ENCODE measurements at places on chromosomes 5 and 9. TPM values are rescaled to one million over a fixed set of nuclear protein-coding genes. Genes with fewer than 3 reads are reported as not detected.

Gene MSX2
- 4.5 TPM for total RNA-seq

Gene FRMPD1
- under 0.01 TPM for total RNA-seq

Gene CER1
- total RNA-seq = not detected

Gene FYB1
- total RNA-seq = under 0.01 TPM

Gene STPG3
- total RNA-seq = not detected

Gene ZNF483
- 0.78 TPM for total RNA-seq

Gene ENHO
- not detected for total RNA-seq

Gene MOB3B
- total RNA-seq = under 0.01 TPM

Gene LRRC14B
- not detected for total RNA-seq
